ENCODE measurements at places on chromosomes 12 and 14.

GRCh38 chr14:32925439-32925838 is 13.2 kb upstream of the NPAS3 start:
- no peak for DNase-seq

- no peak for DNase-seq
These were observed 52.8 kb downstream of the FOS start for GRCh38 chr14:75331471-75331870.

DNA sequence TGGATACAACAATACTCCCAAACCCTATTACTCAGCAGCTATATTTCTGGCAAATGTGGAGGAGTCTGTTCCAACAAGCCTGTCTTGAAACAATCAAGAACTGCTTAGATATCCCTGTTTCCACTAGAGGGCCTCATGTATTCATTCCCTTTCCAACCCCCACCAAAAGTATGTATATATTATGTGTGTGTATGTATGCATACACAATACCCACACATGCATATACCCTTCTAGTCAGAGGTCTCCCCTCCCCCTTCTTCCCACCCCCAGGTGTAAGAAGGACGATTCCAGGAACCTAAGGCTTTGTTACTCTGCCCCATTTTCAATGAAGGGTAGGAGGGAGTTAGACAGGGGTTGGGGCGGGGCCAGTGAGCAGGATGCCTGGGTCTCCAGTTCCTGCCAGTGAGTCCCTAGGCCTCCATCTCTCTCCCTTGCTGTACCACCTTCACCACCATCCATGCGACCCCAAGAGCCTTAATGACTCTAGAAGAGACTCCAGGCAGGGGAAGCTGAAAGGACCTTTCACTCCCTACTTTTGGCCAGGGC is at the start of gene DGKA:
TSS of gene DGKA (plus strand) at position 392 of the 546 bp plus-strand sequence. CDS start 5,342 bp downstream, outside the sequence.
- peak; percentile 53 for DNase-seq

DNA sequence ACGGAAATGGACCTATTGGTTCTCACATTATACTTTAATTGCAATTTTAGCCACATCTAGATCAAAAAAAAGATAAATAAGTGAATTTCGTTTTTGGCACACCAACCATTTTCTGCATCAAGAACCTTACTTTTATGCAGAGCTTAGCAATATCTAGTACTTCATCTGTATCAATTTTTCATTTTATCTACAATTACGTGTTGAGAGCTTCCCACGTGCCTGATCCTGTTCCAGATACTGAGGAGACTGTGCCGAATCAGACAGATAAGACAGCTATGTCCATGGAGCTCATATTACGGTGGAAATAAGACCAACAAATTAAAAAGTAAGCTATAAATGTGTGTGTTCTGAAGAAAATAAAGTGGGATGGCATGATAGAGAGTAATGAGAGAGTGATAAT is 101.6 kb downstream of the MGAT4C start:
- no peak for DNase-seq

DNA sequence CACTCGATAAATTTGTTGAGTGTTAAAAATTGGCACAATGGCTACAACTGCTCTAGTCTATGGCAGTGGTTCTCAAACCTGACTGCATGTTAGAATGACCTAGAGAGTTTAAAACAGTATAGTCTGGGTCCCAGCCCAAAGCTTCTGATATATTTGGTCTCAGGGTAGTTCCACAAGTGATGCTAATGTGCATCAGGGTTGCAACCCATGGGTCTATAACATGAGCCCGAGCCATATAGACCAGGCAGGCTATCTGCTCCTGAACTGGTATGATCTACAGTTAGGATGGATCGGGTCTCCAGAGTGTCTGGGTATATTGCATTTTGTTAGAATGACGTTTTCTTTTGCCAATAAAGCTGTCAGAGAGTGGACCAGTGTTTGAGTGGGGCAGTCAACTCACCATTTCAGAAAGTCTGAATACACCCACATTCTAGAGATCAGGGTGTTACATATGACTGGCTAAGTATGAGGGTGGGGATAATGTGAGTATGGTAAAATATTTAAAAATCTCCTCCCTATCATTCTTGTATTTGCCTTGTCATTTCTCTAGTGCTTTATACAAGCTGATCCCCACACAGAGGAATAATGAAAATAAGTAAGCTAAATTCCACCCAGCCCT is 80.9 kb downstream of the FRMD6 start:
- no peak for DNase-seq

DNA sequence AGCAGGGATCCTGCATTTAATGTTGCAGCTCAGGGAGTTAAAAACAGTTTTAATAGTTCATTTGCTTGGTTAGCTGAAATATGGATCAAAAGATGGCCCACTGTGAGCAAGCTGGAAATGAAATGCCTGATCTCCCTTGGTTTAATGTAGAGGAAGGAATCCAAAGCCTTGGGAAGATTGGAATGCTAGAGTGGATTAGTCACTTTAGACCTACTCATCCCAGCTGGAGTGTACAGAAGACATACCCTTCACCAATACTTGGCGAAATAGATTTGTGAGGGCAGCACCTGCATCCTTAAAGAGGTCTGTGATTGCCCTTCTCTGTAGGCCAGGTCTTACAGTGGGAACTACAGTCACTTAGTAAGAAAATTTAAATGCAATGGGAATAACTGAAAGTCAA is 58.0 kb upstream of the KRAS start:
- DNase-seq = no peak

- DNase-seq = no peak
These were observed 92.0 kb downstream of the MIPOL1 start for GRCh38 chr14:37289688-37290087.

DNA sequence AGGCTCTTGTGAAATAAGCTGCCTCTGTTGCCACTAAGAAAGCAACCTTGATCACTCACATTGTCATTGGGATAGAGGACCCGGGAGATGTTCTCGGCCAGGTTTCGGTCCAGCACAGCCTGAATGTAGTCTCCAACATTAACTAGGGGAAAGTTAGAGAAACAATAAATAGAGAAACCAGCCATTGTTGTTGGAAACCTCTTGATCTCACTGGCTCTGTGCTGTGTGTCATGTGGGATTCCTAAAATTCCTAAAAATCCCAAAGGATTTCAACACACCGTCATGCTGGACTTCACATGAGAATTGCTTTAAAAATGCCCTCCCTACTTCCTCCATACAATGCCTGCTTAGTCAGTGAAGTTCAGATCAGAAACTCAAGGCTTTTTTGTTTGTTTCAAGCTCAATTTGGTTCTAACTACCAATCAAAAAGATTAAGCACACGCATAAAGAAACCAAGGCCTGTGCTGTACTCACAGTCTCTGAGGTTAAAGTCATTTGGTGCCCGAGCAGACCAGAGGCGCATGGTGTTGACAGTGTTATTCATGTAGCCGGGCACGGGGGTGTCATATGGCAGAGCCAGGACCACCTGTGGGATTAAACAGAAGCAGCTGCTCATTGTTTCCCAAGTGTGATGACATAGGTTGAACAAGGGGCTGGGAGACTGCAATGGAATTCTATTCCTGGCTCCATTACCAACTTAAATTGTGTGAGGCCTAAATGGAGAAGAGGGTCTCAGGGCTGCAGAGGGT is 23.6 kb downstream of the PYGL start:
- DNase-seq = peak; percentile 41

DNA sequence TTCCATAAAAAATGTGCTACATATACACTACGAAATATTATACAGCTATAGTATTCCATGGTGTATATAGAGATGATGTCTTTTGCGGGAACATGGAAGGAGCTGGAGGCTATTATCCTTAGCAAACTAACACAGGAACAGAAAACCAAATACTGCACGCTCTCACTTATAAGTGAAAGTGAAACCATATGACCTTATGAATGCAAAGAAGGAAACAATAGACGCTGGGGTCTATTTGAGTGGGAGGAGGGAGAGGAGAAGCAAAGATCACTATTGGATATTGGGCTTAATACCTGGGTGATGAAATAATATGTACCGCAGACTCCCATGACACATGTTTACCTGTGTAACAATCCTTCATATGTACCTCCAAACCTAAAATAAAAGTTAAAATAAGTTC is 142.8 kb downstream of the LRFN5 start:
- no peak for DNase-seq

- no peak for DNase-seq
These were observed 236.1 kb downstream of the ADGRD1 start for GRCh38 chr12:131189781-131190180.

DNA sequence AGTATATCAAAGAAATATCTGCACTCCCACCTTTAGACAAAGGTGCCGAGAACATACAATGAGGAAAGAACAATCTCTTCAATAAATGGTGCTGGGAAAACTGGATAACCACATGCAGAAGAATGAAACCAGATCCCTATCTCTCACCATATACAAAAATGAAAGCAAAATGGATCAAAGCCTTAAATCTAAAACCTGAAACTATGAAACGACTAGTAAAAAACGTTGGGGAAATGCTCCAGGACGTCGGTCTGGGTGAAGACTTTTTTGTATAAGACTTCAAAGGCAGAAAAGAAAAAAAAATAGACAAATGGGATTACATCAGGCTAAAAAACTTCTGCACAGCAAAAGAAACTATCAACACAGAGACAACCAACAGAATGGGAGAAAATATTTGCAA is 83.8 kb downstream of the PPM1A start:
- no peak for DNase-seq

- peak; percentile 74 for DNase-seq
These were observed 13.6 kb downstream of the FAM222A start for GRCh38 chr12:109727039-109727723.

- DNase-seq = no peak
These were observed 84.0 kb downstream of the PELI2 start for GRCh38 chr14:56202256-56202655.

GRCh38 chr12:14362352-14362751 is 3.1 kb upstream of the ATF7IP start:
- DNase-seq = no peak

- no peak for DNase-seq
These were observed 177.0 kb downstream of the C12orf75 start for GRCh38 chr12:105507311-105508038.

- no peak for DNase-seq
These were observed 495 bp downstream of the ADIPOR2 start for GRCh38 chr12:1691123-1692007.

DNA sequence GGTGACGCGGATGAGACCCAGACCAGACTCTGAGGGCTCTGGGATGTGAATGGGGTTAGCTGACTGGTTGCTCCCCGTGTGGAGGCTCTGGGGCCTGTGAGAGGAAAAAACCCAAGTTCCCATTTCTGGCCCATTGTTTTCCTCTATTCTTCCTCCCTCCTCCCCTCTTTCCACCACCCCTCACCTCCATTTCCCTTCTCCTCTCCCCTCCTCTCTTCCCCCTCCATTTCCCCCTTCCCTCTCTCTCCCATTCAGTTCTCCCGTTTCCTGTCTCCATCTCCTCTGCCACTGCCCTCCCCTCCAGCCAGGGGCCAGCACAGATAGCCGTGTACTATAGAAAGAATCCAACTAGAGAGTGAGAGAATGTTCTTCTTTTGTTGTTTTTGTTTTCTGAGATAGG is 12.6 kb upstream of the PRPH start:
- no peak for DNase-seq

DNA sequence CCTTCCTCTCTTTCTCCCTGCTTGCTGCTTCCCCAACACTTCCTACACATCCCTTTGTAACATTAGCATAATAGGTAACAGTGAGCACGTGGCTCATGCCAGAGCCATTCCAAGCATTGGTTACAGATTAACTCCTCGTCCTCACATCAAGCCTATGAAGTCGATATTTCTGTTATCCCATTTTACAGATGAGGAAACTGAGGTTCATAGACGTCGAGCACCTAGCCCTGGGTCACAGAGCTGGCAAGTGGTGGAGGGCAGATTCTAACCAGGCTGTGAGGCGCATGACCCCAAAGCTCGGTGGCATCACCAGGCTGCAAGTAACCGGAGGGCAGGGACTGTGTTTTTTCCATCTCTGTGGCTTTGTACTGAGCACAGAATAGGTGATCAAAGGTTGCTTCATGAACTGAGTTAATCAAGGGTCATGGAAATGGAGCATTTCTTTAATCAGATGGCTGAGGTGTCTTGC is 5.7 kb upstream of the SERPINA1 start:
- DNase-seq = no peak

- no peak for DNase-seq
These were observed 145.3 kb downstream of the TTLL5 start for GRCh38 chr14:75806352-75806832.

DNA sequence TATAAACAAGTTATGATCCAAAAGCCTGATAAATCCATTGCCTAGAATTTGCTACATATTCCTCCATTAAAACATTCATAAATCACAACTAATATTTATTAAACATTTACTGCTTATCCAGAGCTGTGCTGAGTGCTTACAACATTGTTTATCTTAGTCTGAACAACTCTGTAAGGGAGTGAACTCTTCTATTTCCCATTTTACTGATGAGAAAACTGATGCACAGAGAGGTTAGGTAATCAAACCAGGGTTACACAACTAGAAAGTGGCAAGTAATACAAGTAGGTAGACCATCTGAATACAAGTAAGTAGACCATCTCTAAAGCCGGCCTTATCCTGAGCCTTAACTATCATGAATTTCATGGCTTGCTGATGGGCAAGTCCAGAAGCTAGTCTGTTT is 39.5 kb downstream of the WASHC3 start:
- no peak for DNase-seq

DNA sequence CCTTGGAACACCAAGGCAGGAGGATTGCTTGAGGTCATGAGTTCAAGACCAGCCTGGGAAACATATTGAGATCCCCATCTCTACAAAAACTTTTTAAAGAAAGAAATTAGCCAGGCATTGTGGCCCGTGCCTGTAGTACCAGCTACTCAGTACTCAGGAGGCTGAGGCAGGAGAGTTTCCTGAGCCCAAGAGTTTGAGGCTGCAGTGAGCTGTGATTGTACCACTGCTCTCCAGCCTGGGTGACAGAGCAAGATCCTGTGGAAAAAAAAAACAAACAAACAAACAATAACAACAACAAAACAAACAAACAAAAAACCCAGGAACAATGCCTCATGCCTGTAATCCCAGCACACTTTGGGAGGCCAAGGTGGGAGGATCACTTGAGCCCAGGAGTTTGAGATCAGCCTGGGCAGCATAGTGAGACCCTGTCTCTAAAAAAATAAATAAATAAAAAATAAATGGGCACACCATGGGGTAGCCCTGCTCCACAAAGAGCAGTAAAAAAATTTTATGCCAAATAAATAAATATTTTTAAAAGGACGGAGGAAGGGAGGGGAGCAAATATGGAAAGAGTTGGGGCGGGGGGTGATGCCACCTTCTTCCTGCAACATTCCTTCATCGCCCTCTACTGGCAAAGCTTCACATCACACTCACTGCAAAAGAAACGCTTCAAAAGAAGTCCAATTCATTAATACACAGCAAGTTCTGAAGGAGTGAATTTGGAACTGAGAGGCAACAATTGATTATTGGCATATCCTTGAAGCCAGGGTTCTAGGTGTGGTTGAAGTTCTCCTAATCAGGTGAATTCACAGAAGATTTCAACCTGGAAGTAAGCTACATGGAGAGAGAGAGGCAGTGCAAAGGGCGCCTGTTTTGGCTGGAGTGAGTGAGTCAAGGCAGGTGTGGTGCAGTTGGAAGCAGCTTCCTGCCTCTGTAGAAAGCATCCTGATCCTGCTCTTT is 8.8 kb upstream of the GNPTAB start:
- peak; percentile 47 for DNase-seq
